Spinal cord (tissue), 10 donors: ENCODE measurements at places on chromosomes 5 and 9. TPM values are rescaled to one million over a fixed set of nuclear protein-coding genes. Genes with fewer than 3 reads are reported as not detected.
A peak's percentile ranks its signal among the peaks of the same experiment; 100 is the strongest.

DNA sequence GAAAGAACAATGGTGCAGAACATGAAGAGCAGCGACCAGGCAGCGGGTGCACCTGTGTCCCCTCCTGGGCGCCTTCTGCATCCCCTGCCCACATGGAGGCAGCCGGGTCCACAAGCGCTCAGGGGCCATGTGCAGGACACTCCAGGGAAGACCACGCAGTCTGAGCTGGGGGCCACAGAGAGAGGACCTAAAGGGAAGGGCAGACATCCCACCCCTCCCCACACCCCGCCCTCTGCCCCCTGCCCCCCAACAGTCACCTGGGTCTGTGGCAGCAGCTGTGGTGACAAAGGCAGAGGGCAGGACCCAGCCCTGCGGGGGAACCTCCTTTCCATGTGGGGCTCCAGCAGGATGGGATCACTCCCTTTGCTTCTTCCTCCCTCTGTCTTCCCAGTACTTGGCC lies 805.7 kb downstream of the CDH9 start:
- DNase-seq = no peak

DNA sequence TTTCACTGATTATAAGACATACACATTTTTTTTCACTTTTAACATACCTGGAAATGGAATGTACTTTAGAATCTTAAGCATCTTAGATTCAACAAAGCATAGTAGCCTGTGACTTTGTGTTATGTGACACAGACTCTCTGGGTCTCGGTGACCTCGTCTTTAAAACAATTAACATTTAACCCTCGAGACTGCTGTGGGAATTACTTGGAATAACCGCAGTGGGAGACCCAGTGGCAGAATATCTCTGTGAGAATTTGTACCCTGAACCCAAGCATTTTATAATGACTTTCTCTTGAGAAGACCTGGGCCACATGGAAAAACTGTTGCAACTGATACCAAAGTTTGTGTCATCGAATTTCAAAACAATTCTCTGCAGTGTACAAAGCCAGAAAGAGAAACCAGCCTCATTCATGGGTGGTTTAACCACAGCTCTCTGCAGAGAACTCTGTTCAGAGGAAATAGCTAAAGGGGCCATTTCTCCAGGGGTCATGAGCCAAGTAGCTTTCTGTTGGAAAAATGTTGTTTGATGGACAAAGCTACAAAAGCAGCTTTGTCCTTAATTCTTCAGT lies 10.0 kb upstream of the RETREG1 start:
- DNase-seq = no peak

DNA sequence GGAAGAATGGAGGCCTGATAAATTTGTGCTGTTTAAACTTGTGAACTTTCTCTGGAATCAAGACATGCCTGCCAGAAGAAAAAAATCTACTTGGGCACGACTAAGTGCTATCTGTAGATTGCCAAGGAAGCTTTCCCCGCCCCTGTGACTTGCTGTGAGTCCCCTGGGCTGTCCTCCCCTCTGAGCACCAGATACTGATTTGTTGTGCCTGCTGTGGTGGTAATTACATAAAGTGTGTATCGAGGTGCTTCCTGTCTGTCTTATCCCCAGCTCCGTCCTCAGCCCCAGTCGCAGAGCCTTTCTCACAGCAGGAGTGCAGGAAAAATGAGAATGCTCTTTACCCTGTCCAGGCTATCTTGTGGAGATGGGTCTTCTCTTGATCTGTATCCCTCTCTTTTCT lies 53.9 kb downstream of the TRIO start:
- DNase-seq = no peak

- DNase-seq = no peak
These were observed 50.2 kb upstream of the NR3C1 start for GRCh38 chr5:143453720-143454119.

- DNase-seq = no peak
These were observed 6.3 kb downstream of the SLC25A51 start for GRCh38 chr9:37897665-37898064.

GRCh38 chr5:127810017-127810416 lies 106.8 kb downstream of the CCDC192 start:
- DNase-seq = peak; percentile 37

- no peak for DNase-seq
These were observed 276.5 kb downstream of the NTRK2 start for GRCh38 chr9:84945878-84946538.

Gene OTULIN
- total RNA-seq = 28.7 TPM

Gene PCDHB9
- total RNA-seq = 3.5 TPM

GRCh38 chr9:91547081-91547480 lies 123.4 kb upstream of the NFIL3 start:
- DNase-seq = no peak

DNA sequence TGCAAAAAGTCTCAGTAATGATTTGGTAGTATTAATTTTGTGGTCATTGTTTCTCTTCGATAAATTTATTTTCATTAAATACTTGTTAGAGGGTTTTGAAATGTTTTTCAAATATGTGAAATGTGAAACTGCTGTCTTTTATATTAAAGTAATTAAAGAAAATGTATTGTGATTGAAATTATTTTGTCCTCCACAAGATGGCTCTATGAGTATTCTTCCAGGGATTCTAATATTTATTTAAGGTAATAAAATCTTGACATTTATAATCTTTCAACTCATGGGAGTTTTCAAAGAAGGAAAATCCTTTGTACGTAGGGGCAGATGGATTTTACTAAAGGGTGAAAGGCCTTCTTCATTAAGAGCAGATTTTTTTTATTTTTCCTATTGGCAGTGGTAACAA lies 19.3 kb downstream of the ISOC1 start:
- DNase-seq = no peak

DNA sequence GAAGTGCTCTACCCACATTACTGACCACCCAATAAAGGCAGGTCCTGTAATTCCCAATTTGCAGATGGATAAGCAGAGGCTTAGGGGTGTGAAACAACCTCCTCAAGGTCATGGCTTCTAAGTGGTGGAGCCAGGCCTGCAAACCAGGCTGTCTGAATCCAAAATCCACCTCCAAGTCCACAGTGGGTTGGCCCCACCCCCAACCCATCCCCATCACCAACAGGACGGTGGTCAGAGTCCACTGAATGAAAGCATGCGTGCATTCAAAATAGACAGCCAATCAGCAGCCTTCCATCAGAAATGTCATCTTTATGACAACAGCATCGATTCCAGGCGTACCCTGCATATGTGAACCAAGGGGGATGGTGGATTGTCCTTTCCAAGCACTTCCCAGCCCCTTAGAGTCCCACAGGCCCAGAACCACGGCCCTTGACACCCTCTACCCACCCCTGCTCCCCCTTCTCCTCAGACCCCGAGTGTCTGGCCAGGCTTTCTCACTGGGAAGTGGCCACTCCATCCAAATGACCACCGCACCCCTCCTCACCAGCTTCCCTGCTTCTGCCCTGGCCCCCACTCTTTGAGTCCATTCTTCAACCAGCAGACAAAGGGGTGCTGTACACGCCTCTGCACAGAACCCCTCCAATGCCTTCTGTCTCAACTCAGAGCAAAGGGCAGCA lies 133.1 kb downstream of the KCNIP1 start:
- DNase-seq = no peak

DNA sequence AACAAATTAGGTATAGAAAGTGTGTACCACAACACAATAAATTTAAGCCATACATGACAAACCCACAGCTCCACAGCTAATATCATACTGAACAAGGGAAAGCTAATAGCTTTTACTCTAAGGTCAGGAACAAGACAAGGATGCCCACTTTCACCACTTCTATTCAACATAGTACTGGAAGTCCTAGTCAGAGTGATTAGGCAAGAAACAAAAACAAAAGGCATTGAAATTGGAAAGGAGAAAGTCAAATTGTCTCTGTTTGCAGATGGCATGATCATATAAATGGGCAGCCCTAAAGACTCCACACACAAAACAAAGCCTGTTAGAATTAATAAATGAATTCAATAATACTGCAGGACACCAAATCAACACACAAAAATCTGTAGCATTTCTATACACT lies 548.8 kb downstream of the CTNND2 start:
- DNase-seq = no peak

- peak; percentile 86 for DNase-seq
These were observed at the start of gene TTC33 for GRCh38 chr5:40755407-40756365. Gene TTC33, minus strand, starts transcription at chr5:40755961. Its CDS starts 8,943 bp downstream, at chr5:40747018.

DNA sequence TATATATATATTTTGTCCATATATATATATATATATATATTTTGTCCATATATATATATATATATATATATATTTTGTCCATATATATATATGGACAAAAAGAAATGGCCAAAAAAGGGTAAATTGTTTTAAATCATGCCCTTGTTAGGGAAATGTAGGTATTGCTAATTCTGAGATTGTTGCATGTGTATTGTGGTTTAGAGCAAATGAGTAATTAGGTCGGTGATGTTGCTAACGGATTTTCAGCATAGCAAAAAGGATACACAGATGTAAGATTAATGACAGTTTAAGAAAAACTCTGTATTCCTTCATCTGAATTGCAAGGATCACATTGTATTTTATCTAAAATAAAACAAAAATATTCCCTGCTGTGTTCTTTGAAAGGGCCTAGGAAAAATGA lies 40.2 kb downstream of the OSTF1 start:
- DNase-seq = no peak

GRCh38 chr5:97242341-97242740 lies 59.3 kb upstream of the RIOK2 start:
- peak; percentile 3 for DNase-seq

Gene CATSPER3
- 0.79 TPM for total RNA-seq

DNA sequence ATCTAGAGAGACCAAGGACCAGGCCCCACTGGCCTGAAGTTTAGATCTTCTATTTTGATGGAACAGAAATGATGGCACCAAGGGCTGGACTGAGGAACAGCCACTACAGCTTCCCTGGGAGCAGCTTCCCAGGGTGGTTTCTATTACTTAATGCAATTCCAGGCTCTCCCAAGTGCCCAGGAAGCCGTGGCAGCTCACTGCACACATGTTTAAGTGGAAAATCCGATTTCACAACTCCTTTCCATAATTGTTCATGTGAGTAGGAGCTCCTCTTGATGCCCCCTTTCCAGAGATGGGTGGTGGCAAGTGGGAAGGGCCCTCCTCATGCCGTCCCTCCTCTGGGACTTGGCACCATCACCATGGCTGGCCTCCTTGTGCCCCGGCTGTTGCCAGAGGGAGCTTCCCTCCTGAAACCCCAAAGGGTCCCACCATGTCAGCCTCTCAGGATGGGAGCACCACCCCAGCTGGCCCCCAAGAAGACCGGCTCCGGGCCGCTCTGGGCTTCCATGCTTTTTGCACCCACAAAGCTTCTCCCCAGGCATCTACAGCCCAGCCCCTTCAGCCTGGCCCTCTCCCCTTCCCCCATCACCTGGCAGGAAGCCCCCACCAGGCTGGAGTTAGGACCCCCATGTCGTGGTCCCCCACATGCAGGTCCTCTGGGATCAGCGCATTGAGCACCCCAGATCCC lies 9.1 kb upstream of the UBAC1 start:
- no peak for DNase-seq

DNA sequence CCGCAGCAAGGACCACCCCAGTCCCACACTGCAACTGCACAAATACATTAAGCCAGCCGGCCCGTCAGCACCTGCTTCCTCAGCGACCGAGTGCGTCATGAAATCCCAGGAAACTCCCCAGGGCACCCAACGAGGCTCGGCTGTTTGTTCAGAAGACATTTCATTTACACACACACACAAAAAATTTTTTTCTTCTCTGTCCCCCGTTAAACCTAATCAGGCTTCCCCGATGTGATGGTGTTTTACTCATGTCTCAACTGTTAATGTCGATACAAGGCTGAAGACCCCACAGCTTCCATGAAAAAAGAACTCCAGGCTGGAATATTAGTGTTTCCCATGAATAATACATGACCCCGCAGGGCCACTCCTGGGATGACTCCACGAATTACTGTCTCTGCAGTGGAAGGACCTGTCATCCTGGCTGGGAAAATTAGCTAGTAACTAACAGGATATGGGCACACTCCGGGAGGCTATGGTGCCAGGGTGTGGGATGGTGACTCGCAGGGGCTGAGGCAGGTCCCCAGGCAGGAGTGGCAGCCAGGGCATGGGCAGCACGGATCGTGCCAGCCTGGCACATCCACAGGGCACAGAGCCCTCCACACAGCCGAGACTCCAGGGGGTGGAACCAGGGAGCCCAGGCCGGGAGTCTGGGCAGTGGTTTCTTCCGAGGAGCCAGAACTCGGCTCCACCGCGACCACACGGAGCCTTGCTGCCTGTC lies 102.4 kb downstream of the VAV2 start:
- no peak for DNase-seq

DNA sequence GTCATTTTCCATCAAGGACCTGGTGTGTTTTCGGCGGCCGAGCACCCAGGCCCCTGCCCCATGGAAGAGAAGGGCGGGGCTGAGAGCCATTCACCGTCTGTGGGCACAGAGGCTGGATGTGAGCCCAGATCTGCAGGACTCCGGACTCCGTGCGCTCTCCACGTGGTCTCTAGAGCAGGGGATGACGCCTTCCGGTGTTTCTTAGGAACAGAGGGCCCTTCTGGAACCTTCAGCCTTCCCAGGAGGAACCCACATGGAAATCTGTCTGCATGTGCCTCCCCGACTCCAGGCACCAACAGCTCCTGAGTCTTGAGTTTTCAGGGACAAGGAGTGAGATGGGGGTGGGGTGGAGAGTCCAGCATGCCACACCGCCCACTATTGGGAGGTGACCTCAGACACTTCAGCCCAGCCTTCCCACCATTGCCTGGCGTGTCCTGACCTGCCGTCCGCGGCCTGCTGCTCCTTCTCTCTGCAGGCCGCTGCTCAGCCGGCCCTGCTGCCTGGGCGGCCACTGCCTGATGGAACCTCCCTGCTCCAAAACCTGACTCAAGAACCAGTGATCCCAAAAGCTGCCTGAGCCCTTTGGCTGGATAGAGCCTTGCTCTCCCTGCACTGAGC lies 2.4 kb upstream of the RXRA start:
- peak; percentile 56 for DNase-seq

DNA sequence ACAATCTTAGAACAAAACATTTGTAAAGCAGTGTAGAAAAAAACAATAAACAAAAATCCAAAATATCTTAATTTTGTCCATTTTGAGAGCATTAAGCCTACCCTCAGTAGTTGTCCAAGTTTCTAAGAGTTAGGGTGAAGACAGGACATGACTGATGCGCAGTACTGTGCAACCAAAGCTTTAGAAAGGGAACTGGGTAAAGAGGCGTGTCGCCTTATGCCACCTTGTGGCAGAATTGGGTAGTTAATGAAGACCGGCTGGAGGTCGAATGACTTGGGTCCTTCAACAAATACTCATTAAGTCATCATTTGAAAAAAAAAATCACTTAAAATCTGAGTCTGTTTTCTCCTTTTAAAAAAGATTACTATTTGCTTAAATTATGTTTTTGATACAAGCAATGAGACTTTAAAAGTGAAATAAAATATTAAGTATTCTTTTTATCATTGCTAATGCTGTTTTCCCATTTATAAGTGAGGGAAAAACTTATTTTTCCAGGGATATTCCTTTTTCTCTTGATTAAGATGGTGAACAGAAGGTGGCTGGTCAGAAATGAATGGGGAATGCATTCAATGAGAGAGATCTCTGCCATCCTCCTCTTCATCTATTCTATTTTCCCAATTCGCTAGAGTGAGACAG lies 3.5 kb upstream of the RNF20 start:
- DNase-seq = peak; percentile 65

Gene LRRC70
- 6.8 TPM for total RNA-seq

Gene ST8SIA4
- 10.0 TPM for total RNA-seq

Gene SPATA31D4
- not detected for total RNA-seq

- DNase-seq = no peak
These were observed 34.1 kb upstream of the LRRC14B start for GRCh38 chr5:157126-157715.
